ENCODE measurements at places on chromosomes 16 and 17.

GRCh38 chr17:36590082-36590481 is 1.6 kb upstream of the DHRS11 start:
- no peak for DNase-seq

GRCh38 chr17:32660496-32660985 is 173.7 kb downstream of the CDK5R1 start:
- DNase-seq, result no peak

DNA sequence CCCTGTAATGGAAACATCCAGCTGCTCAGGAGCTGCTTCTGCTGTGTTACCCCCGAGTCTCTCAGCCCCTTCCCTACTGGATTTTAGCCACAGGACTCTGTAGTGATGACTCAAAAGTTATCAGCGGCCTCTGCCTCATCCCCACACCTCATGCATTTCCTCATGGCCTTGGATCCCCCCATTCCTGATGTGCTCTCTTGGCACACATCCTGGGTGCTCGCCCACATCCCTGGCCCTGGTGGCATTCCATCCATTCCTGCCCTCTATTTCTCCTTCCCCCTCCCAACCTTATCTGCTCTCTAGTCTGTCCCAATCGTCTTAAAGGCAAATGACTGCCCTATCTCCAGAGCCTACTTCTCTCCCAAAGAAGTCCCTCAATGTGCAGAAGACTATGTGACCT is 24.6 kb downstream of the MARF1 start:
- DNase-seq, result no peak

GRCh38 chr16:5678371-5678770 is 580.8 kb upstream of the EEF2KMT start:
- DNase-seq, result no peak

DNA sequence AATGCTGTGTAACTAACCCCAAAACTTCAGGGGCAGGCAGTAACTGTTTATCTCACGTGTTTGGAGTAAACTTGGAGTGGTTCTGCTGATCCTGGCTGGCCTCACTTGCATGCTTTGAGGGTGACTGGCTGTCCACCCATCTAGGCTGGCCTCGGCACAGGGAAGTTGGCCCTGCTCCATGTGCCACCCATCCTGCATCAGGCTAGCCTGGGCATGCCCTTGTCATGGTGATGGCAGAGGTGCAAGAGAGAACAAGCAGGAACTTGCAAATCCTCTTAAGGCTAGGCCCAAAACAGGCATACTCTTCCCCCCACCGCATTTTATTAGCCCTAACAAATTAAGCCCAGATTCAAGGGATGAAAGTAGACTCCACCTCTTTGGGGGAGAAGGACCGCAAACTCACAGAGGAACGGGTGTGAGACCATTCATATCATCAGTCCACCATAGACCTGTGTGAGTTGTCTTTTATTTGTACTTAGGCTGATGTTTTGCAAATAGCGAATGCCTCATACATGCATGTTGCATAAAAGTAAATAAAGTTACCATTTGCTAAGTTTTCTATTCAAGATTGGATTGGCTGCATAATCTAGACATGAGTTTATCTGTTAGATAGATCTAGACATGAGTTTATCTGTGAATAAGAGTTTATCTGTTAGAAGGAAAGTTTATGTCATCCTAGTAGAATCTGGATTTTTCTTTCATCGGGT is 221.0 kb downstream of the CCDC182 start:
- DNase-seq, result no peak

DNA sequence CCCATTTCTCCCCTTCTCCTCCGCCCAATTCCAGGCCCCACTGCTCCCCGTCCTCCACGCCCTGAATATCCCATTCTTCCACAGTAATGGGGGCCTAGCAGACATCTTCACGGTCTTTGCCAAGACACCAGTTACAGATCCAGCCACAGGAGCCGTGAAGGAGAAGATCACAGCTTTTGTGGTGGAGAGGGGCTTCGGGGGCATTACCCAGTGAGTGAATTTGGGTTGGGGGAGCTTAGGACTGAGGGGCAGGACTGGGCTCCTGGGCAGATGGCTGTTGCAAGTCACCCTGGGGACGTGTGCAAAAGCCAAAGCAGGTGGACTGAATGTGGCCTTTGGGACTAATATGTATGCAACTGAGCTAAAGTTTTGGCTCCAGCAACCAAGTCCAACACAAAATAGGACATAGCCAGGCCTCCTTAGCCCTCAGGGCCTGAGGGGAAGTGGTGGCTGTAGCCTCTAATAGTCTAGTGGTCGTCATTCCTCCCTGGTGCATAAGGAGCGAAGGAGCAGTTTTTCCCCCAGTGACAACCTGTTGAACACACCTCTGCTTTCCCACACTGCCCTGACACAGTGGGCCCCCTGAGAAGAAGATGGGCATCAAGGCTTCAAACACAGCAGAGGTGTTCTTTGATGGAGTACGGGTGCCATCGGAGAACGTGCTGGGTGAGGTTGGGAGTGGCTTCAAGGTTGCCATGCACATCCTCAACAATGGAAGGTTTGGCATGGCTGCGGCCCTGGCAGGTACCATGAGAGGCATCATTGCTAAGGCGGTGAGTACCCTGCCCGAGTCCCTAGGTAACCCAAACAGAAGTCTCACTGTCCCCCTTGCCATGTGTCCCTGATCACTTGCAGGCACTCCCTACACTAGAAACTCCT is 2.6 kb downstream of the ACADVL start:
- DNase-seq, result no peak

DNA sequence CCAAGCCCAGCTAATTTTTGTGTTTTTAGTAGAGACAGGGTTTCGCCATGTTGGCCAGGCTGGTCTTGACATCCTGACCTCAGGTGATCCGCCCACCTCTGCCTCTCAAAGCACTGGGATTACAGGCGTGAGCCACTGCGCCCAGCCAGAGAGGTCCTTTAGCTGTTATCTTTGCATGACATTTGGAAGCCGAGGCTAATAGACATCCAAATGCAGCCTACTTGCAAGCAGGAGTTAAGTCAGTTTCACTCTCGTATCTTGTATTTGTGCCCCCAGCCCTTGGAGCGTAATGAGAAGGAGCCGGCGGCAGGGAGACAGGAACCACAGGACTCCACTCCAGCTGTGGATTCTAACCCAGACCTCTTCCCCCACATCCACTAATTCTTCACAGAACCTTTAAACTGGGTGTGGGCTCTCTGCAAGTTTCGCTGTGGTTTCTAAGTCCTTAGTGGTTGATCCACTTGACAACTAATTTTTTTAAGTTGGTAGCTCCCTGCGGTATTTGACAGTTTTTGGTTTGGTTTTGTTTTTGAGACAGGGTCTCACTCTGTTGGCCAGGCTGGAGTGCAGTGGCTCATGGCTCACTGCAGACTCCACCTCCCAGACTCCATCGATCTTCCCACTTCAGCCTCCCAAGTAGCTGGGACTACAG is 3.1 kb upstream of the CYTH1 start:
- no peak for DNase-seq

GRCh38 chr16:80804526-80805383 is at the start of gene CDYL2:
Gene CDYL2 (minus strand): TSS chr16:80804598. CDS start chr16:80804173, 425 bp downstream.
- peak; percentile 32 for DNase-seq

DNA sequence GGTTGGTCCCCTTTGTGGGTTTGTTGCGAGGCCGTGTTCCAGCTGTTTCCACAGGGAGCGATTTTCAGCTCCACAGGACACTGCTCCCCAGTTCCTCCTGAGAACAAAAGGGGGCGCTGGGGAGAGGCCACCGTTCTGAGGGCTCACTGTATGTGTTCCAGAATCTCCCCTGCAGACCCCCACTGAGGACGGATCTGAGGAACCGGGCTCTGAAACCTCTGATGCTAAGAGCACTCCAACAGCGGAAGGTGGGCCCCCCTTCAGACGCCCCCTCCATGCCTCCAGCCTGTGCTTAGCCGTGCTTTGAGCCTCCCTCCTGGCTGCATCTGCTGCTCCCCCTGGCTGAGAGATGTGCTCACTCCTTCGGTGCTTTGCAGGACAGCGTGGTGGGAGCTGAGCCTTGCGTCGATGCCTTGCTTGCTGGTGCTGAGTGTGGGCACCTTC is 27.3 kb upstream of the STH start:
- no peak for DNase-seq

- no peak for DNase-seq
These were observed 59.4 kb upstream of the XYLT1 start for GRCh38 chr16:17529982-17530760.

GRCh38 chr17:9772658-9773057 is 18.7 kb downstream of the DHRS7C start:
- DNase-seq, result no peak

DNA sequence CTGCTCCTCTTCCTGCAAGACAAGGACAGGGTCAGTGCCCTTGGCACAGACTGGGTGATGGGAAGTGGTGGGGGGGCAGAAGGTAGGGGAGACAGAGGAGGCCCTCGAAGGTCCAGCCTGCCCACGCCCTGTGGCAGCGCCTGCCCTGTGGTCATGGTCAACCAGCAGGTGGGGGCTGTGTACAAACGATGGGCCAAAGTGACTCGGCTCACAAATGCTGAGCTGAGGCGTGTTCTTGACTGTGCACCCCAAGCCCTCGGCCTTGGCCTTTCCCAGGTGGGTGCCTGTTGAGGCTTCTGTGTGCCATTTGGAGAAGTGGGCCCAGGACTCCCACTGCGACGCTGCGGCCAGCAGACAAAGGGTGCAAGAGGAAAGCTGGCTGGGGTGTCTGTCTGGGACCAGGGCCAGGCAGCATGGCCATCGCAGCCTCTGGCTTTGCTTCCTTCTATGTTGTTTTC is 22.6 kb downstream of the MXRA7 start:
- no peak for DNase-seq

GRCh38 chr16:49663081-49664065 is 192.5 kb downstream of the ZNF423 start:
- no peak for DNase-seq

DNA sequence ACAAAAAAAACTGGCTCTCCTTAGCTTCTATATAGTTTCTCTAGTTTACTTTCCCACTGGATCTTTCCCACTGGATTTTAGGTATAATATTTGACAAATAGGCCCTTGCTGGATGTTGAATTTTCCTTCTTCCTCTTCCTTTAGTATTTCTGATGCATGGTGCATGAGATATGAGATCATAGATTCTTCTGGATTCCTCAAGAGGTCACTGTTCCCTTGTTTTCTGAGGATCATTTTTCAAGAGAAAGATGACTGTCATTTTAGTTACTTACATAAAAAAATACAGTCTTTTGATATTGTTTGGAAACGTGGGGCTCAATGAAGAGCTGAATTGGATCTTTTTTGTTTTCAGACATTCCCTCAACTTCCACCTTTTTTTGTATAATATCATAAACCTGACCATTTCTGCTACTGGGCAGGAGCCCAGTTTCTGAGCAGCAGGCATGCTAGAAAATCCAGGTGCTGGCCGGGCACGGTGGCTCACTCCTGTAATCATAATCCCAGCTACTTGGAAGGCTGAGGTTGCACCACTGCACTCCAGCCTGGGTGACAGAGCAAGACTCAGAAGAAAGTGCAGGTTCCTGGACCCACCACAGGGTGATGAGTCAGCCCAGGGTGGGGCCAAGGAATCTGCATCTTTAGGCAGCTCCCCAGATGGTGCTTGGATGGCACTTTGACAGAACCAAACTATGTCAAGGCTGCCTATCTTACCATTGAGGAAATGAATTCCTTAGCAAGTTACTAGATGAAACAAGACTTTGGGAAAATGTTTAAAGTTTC is 70.3 kb downstream of the SDR42E1 start:
- DNase-seq, result no peak

- DNase-seq, result no peak
These were observed 16.1 kb downstream of the AMFR start for GRCh38 chr16:56409195-56409594.

- no peak for DNase-seq
These were observed 159.0 kb downstream of the RAB11FIP4 start for GRCh38 chr17:31550389-31551056.

DNA sequence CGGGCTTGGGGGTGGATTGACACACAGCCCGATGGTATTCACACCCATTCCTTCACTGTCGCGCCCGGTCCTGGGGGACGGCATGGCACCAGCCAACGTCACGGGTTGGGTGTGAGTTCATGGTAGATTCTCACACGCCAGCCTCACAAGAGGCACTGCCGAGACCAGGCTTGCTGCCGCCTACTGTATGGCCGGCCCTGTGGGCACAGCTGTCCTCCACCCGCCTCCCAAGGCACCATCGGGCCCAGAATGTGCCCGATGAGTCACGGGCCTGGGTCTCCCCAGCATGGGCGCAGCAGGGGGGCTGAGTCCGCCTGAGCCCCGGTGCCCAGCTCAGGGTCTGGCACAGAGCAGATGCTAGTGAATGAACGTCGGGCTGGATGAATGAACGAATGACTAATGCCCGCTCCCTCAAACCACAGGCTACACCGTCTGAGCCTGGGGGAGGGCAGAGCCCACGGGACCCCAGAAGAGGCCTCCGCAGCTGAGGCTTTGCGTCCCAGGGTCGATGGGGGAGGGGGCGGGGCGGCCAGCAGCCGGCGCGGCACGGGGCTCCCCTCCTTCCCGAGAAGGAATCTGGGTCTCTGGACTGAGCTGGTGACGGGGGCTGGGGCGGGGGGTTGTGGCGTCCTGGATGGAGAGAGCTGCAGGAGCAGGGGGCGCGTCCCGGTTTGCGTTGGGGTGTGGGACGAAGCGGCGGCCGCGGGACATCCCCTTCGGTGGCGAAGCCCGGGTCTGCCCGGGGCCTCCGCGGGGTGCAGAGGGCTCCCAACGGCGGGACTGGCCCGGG is 829 bp downstream of the PITPNM3 start:
- no peak for DNase-seq

DNA sequence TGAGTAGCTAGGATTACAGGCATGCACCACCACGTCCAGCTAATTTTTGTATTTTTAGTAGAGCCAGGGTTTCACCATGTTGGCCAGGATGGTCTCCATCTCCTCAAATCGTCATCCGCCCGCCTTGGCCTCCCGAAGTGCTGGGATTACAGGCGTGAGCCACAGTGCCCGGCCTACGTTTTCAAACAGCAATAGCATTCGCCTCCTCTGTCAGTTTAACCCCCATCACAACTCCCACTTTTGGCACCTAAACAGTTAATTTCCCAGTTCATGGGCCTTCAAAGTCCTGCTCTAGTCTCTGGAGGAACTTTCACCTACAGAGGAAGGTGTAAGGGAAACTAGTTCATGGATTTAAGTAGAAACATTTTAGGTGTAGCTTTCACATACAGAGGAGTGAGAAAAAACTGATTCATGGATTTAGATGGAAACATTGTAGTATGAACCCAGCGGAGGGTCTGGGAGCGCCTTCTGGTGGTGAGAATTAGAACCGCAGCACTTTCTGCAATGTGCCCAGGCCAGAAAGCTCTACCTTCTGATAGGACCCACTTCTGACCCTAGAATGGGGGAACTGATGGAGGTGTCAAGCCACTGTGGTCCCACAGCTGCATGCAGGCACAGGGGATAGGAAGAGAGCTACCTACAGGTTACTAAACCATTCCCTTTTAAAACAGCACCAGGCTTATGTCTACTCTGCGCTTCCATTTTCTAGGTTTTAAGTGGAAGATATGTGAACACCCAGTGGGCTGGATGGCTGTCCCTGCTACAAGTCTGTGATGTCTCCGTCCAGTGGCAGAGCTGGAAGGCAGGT is 12.0 kb upstream of the MEOX1 start:
- DNase-seq, result peak; percentile 56

GRCh38 chr16:28106467-28107215 is 43.1 kb upstream of the GSG1L start:
- no peak for DNase-seq

GRCh38 chr17:9330611-9331271 is 244.9 kb downstream of the STX8 start:
- DNase-seq, result no peak

- no peak for DNase-seq
These were observed 19.9 kb downstream of the GAS7 start for GRCh38 chr17:10178506-10178991.

- no peak for DNase-seq
These were observed 568.2 kb downstream of the WWOX start for GRCh38 chr16:78667675-78668074.

All from activated CD4-positive, CD25-positive, alpha-beta regulatory T cell (primary cell).